ENCODE measurements at places on chromosomes 5 and 9. TPM values are rescaled to one million over a fixed set of nuclear protein-coding genes. Genes with fewer than 3 reads are reported as not detected.

GRCh38 chr5:151587796-151588555 is 3.2 kb downstream of the FAT2 start:
- H3K4me1 ChIP-seq, result peaks cover 11% of the 10 kb centered on the region
- no peak overlapping the region for H3K4me3 ChIP-seq
- no peaks in the 10 kb centered on the region for H3K27me3 ChIP-seq
- no peak for DNase-seq

Gene PMPCA
- 35.9 TPM for total RNA-seq

DNA sequence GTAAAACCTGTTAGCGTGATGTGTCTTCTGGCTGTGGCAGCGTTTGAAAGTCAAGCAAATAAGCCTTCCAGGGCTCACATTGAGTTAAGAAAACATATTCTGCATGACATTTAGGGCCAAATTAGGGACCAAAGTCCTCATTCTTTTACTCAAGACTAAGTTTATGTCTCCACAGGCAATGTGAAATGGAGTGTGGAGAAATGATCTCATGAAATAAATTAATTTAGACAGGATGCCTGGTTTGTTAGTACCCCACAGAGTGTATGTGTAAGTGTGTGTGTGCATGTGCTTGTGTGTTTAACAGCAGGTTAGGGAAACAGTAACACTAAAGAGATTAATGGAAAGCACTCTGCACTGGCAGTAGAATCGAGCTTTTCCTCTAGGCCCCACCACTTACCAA is 82.9 kb upstream of the SNX2 start:
- H3K27me3 ChIP-seq, result no peaks in the 10 kb centered on the region
- H3K27ac ChIP-seq, result no peak overlapping the region
- DNase-seq, result no peak
- H3K4me3 ChIP-seq, result no peak overlapping the region
- H3K4me1 ChIP-seq, result no peaks in the 10 kb centered on the region

- H3K36me3 ChIP-seq, result no peaks in the 10 kb centered on the region
- H3K4me3 ChIP-seq, result no peak overlapping the region
- no peak for DNase-seq
- H3K27me3 ChIP-seq, result no peaks in the 10 kb centered on the region
- H3K27ac ChIP-seq, result no peak overlapping the region
These were observed 48.7 kb downstream of the TEK start for GRCh38 chr9:27157736-27158135.

Gene PCDHB7
- total RNA-seq, result 0.15 TPM

Gene DOCK2
- 5.3 TPM for total RNA-seq

Gene BICD2
- 40.2 TPM for total RNA-seq

DNA sequence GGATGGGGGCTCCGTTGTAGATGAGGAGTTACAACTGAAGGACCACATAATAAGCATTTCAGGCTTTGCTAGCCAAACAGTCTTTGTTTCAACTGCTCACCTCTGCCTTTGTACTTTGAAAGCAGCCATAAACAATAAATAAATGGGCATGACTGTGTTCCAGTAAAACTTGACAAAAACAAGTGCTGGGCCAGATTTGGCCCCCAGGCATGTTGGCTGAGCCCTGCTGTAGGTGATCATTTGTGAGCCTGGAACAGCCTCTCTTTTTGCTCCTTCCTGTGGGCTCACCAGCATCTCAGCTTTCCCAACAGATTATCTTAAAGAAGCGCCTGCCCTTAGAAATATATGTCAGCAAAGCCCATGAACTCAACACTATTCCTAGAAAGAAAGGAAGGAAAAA is 149.4 kb downstream of the GOLPH3 start:
- H3K4me1 ChIP-seq, result peaks cover 21% of the 10 kb centered on the region
- no peak overlapping the region for H3K4me3 ChIP-seq
- no peaks in the 10 kb centered on the region for H3K36me3 ChIP-seq
- no peaks in the 10 kb centered on the region for H3K27me3 ChIP-seq
- H3K27ac ChIP-seq, result no peak overlapping the region

Gene PRSS3
- not detected for total RNA-seq

DNA sequence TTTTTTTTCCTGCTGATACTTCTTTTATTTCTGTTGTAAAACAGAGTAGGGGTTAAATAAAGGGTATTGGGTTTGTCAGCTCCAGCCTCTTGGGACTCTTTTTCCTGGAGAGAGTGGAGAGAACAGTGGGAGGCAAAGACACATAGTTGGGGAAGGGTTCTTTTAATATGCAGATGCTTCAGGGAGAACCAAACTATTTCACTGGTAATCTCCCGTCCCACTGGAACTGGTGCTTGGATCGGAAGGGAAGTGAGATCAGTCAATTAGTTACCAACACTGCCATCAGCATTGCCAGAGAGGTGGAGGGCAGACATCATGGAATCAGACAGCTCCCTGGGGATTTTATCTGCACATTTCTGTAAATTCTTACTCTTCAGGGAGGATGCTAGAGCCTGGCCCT is 47.6 kb upstream of the ELOVL7 start:
- H3K27ac ChIP-seq, result no peak overlapping the region
- H3K4me3 ChIP-seq, result no peak overlapping the region
- DNase-seq, result no peak
- no peaks in the 10 kb centered on the region for H3K4me1 ChIP-seq
- no peaks in the 10 kb centered on the region for H3K27me3 ChIP-seq

Gene ASS1
- total RNA-seq, result 83.4 TPM

DNA sequence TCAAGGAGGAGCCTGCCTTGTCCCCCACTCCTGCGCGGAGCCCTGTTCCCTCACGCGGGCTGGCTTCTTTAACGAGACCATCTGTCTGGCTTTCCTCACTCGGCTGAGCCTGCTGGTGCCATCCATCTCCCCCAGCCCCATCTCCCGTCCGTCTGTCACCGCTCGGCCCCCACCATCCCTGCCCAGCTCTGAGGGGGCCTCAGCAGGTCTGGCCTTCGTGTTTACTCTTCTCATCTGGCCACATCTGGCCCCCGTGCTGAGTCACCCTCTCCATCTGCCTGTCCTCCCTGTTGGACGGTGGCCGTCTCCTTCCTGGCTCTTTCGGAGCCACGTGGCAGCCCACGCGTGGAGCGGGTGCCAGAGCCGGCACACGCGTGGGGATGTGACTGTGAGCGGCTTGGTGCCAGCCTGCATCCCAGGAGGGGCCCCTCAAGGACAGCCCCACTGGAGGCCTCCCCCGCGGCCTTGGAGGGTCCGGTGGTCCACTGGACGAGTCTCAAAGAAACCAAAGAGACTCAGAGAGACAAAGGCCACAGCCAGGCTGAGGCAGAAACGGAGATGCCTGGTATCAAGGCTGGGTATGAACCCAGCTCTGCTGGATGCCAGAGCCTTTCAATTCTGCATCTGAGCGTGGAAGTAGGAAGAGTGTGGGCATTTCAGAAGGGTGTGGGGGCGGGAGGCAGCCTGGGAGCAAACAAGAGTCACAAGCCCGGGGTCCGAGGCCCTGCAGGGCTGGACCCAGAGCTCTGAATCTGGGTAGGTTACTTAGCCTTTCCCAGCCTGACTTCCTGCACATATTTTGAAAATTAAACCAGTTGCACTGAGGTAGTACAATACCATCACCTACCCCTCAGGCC is 76.7 kb upstream of the UNC5A start:
- no peak overlapping the region for H3K4me3 ChIP-seq
- no peaks in the 10 kb centered on the region for H3K36me3 ChIP-seq
- no peak overlapping the region for H3K27ac ChIP-seq
- H3K27me3 ChIP-seq, result no peaks in the 10 kb centered on the region
- no peaks in the 10 kb centered on the region for H3K4me1 ChIP-seq

DNA sequence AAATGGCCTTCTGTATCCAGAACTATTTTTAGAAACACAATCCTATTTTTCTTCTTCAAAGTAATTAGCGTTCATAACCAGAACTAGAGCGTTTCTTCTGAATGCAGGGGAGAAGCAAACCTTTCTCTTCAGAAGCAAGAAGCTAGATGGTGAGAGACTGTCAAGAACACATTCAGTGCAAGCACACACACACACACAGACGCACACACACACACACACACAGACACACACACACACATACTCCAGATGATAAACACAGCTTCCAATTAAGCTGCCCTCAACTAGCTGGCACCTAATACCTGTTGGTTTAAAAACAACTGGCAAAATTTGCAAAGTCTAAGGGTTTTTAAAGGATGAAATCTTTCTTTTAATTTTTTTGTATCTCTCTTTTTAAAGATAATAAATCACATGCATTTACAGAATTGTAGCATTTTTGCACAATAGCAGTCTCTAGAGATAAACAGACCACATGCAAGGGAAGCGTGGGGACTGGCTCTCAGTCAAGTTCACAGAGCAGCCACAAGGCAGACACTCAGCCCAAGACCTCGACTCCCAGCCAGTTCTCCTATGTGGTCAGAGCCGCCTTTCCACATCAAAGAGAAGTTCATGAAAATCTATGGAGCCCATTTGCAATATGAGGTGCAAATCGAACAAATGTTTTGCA is 138.5 kb downstream of the TTLL11 start:
- H3K4me3 ChIP-seq, result no peak overlapping the region
- no peaks in the 10 kb centered on the region for H3K4me1 ChIP-seq
- H3K36me3 ChIP-seq, result no peaks in the 10 kb centered on the region
- DNase-seq, result peak; percentile 41
